ENCODE measurements at places on chromosomes 12 and 14. TPM values are rescaled to one million over a fixed set of nuclear protein-coding genes. Genes with fewer than 3 reads are reported as not detected.
A peak's percentile ranks its signal among the peaks of the same experiment; 100 is the strongest.

DNA sequence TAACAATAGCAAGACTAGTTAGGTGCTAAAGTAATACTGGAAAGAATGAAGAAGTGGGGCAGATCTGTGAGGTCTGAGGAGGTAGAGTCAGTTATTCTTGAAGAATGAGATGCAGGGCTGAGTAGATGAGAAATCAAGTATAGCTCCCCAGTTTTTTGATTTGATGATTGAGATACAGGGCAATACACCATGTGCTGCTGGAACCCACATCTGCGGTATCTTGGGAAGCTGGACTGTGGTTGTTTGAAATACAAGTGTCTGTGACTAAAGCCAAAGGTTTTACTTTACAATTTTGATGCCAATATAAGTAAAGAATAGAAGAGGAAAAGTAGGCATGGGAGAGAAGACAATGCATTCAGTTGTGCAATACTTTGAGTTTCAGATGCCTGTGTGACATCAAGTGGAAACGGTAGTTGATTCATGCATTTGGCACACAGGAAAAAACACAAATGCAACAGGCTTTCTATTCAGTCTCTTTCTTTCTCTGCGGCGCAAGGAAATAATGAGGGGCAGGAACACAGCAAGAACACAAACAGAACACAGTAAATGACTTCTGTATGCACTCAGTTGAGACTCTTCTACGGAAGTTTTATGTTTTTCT lies 190.2 kb upstream of the SLC38A2 start:
- peak; percentile 77 for DNase-seq

DNA sequence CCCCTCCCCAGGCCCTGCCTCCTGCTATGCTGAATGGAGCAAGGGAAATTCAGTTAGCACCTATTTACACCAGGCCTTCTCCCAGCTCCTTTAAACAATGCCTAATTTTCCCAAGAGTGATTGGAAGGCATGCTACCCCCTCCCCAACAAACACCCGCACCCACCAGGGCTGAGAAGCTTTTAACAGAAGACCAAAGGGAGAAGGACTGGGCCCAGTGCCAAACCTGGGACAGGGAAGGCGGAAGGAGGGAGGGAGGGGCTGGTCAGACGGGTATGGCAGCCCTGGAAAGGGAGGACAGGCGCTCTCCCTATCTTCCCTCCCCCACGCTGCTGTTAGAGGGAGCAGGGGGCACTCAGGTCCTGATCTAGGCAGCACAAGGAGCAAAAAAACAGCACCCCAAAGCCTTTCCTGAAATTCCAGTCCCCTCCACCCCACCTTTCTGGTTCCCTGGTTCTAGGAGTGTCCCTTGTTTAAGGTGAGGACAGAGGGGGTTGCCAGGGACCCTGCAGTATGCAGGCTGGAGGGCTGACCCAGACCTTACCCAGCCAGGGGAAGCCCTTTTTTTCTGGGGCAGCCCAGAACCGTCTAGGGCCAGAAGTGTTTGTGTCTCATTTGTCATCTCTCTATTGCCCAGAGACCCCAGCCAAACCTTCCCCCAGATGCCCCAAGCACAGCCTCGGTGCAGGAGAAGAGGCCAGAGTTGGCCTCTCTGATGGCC lies 2.4 kb upstream of the KRT8 start:
- DNase-seq, result peak; percentile 76

KRT77 gene
- not detected for total RNA-seq

STXBP6 gene
- total RNA-seq, result 22.8 TPM

DNA sequence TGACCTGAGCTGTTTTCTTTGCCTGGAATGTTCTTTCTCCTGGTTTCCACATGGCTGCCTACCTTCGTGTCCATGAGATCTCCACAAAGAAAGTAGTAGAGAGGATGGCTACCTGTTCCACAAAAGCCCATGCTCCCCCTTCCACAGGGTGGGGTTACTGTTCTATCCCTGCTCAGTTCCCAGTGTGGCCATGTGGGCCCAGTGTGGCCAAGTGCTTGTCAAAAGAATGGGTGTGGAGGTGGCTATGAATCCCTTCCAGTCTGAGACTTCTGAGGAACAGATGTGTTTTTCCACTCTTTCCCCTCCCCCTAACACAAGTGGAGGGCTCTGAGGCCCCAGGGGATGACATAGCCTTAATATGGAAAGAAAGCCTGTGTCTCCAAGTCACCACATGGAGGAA lies 26.2 kb upstream of the HSP90B1 start:
- no peak for DNase-seq

CCDC38 gene
- total RNA-seq, result not detected

GRCh38 chr14:106586098-106586704 lies 1059.8 kb downstream of the TMEM121 start:
- DNase-seq, result no peak

CFAP73 gene
- total RNA-seq, result not detected

- DNase-seq, result no peak
These were observed 219.1 kb downstream of the SLC41A2 start for GRCh38 chr12:104738776-104739642.

CLEC2A gene
- not detected for total RNA-seq

EEF1AKMT3 gene
- total RNA-seq, result 7.9 TPM

ESR2 gene
- total RNA-seq, result 0.10 TPM

PDZRN4 gene
- total RNA-seq, result not detected

DNA sequence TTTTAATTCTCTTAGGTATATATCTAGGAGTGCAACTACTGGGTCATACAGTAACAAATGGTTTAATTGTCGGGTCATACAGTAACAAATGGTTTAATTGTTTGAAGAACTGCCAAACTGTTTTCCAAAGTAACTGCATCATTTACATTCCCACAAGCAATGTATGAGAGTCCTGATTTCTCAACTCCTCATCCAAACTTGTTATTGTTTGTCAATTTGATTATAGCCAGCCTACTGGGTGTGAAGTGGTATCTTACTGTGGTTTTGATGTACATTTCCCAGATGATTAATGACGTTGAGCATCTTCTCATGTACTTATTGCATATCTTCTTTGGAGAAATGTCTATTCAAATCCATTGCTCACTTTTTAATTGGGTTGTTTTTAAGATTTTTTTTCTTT lies 67.6 kb upstream of the CFL2 start:
- DNase-seq, result no peak

DNA sequence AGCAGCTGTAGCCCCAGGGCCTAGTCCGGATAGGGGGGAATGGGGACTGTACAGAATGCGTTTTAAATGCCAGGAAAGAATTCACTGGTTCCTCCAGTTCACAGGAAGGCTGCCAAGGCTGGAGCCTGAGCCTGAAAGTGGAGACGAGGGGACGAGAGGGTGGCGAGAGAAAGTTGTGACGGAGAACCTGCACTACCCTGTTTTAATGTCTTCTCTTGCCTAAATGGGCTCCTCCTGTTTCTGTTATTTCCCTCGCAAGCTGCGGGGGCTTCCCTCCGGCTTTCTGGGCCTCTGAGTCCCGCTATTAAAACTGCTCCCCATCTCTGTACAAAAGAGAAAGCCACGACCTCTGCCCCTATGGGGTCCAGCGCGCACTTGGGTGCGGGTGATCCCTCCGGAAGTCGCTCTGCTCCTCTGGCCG lies 4.5 kb downstream of the C1QL4 start:
- DNase-seq, result no peak

DNA sequence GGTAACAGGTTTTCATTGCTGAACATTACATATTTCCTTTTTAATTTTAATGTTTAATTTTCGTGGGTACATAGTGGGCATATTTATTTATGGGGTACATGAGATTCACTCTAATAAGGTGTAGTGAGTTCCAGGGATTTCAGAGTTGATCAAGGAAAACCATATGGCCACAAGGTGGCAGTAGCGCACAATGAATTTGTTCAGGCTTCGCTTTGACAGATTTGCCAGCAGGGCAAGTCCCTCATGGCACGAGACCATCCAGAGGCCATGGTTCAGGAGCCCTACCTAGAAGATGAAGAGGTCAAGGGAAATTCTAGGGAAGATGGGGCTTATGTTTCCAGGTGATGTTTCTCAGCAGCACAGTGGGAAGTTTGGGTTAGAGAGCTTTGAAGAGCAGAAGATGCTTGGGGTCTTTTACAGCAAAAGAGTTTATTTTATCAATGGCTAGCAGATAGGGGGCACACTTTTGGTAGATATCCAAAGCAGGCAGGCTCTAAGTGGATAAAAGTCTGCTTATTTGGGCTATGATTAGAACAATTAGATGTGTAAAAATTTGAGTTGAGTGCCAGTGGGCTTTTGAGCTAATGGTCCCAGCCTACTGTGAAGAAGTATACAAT lies 1004.4 kb downstream of the AACS start:
- peak; percentile 78 for DNase-seq

DNA sequence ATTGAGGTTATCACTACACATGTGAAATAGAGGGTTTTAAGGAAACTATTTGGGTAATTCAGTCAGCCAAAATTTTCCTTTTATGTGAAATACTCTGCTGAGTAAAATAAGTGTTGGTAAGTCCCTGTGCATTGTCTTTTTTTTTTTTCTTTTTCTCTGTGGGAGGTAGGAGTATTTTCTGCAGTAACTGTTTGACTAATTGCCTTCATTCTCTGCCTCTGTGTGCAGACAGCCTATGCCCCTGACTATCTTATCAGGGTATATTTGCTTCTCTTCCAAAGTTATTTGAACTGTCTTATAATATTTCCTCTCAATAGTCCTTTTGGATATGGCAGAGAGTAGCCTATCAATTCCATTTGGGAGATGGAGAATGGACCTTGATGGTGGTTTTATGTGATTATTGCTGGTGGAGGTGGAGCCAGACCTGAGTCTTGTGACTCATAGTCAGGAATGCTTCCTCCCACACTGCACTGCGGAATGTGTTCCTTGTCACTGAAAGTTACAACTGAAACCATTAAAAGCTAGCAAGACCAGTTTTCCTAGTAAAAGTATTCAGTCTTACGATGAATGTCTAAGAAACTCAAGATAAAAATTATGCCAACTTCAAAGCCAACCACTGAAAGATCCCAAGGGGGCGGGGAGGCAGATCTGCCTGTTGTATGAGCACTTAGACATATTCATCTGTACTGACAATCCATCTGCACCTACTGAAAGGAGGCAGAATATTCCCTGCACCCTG lies 40.9 kb upstream of the STXBP6 start:
- DNase-seq, result peak; percentile 53

KRT78 gene
- not detected for total RNA-seq

KITLG gene
- total RNA-seq, result 13.0 TPM

DNA sequence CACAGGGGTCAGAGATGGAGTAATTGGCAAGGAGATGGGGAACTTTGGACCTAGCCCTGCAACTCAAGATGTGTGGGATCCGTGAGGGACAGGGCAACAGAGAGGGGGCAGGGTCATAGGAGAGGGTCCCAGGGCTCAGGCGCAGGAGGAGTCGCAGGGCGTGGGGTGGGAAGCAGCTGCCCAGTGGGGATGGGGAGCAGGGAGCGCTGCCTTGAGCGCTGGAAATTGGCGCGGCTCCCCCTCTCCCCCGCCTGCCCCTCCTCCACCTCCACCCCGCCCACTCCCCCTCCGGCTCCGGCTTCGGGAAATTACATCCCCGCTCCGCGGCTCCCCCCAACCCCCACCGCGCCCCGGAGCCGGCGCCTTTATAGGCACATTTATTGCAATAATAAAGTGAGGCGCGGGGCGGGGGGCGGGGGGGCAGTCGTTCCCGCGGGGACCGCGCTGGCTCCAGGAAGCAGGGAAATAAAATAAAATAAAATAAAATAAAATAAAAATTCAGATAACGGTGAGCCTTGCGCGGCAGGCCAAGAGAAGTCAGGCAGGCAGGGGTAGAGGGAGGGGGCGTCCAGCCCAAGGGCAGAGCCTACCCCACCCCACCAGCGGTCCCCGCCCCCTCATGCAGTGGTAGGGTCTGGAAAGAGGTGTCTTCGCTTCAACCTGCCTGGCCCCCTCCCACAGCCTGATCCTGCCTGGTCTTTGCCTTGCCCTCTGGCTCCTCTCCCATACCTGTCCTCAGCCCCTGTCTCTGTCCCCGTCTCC lies 3.6 kb downstream of the NXPH4 start:
- DNase-seq, result no peak

DNA sequence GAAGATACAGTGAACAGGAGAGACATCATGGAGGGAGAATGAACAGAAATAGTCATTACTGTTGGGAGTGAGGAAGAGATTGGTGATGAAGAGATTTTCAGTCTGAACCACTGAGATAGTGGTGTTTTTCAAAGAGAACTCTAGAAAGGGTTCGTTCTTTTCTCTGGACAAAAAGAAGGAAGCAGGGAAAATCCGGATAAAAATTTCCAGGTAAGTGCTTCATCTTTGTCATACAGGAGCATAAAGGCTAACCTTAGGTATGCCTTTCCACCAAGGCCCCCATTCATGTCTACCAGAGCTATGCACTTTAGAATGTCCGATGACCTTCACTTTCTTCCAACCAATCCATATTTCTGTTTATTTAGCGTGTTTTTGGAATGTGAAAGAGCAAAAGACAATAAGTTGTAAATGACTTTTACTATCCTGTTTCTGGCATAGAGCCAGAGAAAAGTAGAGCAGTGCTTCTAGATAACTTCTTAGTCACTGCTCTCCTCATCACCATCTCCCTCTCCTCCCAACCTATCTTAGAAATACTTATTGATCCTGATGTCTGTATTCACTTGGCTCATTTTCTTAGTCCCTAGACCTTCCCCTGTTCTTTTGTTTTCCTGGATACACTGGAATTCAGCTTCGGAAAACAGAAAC lies 116.5 kb downstream of the TTC6 start:
- DNase-seq, result no peak

GRCh38 chr12:59405992-59406391 lies 189.8 kb upstream of the SLC16A7 start:
- no peak for DNase-seq

DNA sequence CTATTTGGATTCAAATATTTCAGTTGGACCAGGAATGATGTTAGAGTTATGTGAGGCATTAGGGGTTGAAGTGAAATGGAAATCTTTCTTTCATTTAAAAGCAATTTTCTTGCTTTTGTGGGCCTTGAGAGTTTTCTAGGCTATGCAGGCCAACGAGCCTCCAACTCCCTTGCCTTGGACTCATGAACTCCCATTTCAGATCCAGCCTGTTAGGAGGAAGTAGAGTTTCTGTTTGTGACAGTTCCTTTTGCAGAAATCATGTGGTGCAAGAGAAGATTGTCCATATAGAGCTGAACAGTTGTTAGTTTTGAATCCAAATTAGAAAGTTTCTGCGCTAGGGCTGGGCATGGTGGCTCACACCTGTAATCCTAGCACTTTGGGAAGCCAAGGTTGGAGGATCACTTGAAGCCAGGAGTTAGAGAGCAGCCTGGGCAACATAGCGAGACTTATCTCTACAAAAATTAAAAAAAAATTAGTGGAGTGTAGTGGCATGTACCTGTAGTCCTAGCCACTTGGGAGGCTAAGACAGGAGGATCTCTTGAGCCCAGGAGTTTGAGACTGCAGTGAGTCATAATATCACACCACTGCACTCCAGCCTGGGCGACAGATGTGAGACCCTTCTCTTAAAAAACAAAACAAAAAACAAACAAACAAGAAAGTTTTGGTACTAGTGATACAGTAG lies 47.3 kb upstream of the MED13L start:
- no peak for DNase-seq

RERGL gene
- not detected for total RNA-seq

- no peak for DNase-seq
These were observed 229.8 kb upstream of the FLRT2 start for GRCh38 chr14:85300107-85300506.
